HFFc6 (cell line): ENCODE measurements at places on chromosomes 1 and 21.
A peak's percentile ranks its signal among the peaks of the same experiment; 100 is the strongest.

- no peak overlapping the region for H3K4me3 ChIP-seq
- peaks cover 12% of the 10 kb centered on the region for H3K4me1 ChIP-seq
- peaks cover 15% of the 10 kb centered on the region for H3K36me3 ChIP-seq
- H3K27me3 ChIP-seq, result no peaks in the 10 kb centered on the region
These were observed 39.9 kb downstream of the ODF2L start for GRCh38 chr1:86356247-86356646.

DNA sequence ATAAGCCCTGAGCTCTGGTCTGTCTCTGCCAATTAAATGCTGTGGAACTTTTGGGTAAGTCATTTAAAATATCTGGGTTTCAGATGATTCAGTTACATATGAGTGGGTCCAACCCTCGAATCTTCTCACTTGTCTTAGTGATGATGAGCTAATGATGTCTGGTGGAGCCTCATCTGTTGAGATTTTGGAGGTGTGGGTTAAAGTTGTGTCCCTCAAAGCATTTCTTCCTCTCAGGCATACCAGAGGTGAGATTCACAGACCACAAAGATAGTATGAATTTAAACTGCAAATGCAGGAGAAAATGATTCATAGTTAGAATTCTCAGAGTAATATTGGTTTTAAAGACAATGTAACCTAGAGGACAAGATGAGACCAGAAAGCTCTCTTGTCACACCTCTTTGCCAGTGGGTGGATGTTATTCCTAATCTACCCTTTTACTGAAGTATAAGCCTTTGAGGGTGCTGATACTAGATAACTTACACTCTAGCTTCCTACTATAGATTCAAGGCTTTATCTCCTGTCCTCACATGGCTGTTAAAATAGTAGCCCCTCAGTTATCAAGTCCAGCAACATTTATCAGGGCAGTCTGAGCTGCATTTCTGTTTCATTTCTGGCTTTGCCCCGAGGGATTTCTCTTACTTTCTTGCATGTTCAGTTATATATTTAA, 90.7 kb downstream of the MT1HL1 start:
- peaks cover 25% of the 10 kb centered on the region for H3K4me1 ChIP-seq
- no peak overlapping the region for H3K27ac ChIP-seq
- H3K27me3 ChIP-seq, result peaks cover 6% of the 10 kb centered on the region
- no peak overlapping the region for H3K4me3 ChIP-seq

DNA sequence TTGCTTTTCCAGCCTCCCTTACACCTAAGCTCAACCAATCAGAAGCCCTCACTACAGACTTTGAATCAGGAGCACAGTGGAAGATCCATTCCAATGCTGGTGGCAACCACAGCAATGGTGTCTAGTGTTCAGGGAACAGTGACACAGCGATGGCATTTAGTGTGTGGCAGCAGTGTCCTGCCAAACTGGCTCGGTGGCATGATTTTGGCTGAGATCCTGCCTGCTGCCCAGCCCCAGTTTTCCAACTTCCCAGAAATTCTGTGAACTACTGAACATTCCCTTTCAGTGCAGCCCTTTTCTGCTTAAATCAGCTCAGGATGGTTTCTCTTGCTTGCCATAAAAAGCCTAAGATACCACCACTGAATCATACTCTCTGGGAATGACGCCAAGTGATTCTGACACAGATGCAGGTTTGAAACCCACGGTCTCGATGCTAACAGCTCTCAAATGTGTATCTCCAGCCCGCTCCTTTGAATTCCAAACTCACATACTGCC, 8.8 kb downstream of the ASAP3 start:
- peaks cover 52% of the 10 kb centered on the region for H3K4me1 ChIP-seq
- H3K4me3 ChIP-seq, result peak overlapping the region; percentile 43
- DNase-seq, result peak; percentile 94
- H3K27me3 ChIP-seq, result peaks cover 3% of the 10 kb centered on the region
- H3K36me3 ChIP-seq, result no peaks in the 10 kb centered on the region

- H3K27ac ChIP-seq, result no peak overlapping the region
- H3K36me3 ChIP-seq, result no peaks in the 10 kb centered on the region
- peaks cover 2% of the 10 kb centered on the region; the same call in 1 of the 2 replicates for H3K27me3 ChIP-seq
- no peak overlapping the region for H3K4me3 ChIP-seq
- peaks cover 7% of the 10 kb centered on the region for H3K4me1 ChIP-seq
- DNase-seq, result no peak
These were observed 5.1 kb upstream of the CDC42BPA start for GRCh38 chr1:227323171-227323966.

DNA sequence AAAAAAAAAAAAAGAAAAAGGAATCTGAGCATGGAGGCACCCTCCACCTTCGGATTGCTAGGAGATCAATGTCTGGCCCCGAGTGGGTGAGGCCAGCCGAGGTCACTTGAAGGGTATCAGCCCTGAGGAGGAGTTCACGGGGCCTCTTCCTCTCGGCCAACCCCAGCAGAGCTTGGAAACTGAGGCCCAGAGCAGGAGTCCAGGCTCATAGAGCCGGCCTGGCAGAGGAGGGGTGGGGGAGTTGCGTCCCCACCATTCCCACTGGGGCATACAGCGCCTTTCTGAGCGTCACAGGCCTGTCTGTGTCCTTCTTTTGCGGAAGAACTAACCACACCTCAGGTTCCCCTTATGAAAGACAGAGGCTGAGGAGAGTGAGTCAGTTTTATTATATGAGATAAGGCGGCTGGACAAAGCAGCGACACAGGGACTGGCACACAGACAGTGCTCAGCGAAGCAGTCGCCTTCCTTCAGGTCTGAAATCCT, 17.1 kb upstream of the EPHA2 start:
- peak; percentile 53 for DNase-seq
- H3K4me3 ChIP-seq, result peak overlapping the region; percentile 60
- no peaks in the 10 kb centered on the region for H3K36me3 ChIP-seq
- peaks cover 52% of the 10 kb centered on the region for H3K4me1 ChIP-seq
- peaks cover 4% of the 10 kb centered on the region; the same call in 1 of the 2 replicates for H3K27me3 ChIP-seq

- H3K4me1 ChIP-seq, result no peaks in the 10 kb centered on the region; the same call in 1 of the 2 replicates
- no peak overlapping the region for H3K4me3 ChIP-seq
- no peaks in the 10 kb centered on the region for H3K36me3 ChIP-seq
- DNase-seq, result no peak
- peaks cover 1% of the 10 kb centered on the region for H3K27me3 ChIP-seq
These were observed 54.1 kb upstream of the MUTYH start for GRCh38 chr1:45394342-45394741.

GRCh38 chr1:40980068-40980452, 564 bp downstream of the CTPS1 start:
- no peak for DNase-seq
- H3K36me3 ChIP-seq, result peaks cover 34% of the 10 kb centered on the region
- H3K4me1 ChIP-seq, result peaks cover 80% of the 10 kb centered on the region
- H3K27ac ChIP-seq, result peak overlapping the region; percentile 95

DNA sequence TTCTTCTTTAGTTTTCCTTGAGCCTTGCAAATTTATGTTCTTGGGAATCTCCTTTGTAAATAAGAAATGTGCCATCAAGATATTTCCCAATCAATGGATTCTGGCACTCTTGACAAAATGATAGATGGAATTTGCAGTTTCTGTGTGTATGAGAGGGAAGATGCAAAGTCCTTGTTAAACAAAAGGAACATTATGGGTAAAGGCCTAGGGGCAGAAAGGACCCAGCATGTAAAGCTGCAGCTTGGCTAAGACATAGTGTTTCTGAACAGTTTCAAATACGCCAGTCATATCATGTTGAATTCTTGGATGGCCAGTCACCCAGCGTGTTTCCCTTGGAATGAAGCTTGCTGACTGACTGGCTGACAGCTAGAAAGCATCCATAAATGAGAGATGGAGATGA, 210.8 kb downstream of the NFIA start:
- no peaks in the 10 kb centered on the region for H3K4me1 ChIP-seq
- no peak for DNase-seq
- no peaks in the 10 kb centered on the region for H3K36me3 ChIP-seq

DNA sequence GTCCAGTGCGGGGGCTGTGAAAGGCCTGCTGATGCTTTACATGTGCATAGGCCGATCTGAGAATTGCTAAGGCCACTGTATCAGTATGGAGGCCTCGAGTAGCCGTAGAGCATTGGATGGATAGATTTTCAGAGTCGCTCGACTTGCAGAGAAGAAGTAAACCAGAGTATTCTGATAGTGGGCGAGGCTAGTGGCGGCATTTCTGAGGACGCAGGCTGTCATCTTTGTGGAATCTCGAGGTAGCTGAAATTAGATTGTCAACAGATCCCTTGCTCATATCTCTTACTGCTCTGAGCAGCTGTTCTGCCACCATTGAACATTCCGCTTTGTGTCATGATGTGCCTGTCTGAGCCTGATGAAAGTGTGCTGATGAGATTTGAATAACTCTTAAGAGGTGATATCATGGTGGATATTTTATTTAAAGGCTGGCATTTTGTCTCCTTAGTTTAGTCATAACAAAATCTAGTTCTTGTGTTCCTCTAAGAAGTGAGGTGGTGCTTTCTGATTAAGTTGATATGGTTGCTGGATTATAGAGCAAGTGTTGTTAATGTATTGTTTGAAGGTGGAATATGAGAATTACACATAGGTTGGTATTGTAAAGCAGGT, 1.5 kb downstream of the KIF1B start:
- peak overlapping the region; percentile 88 for H3K4me3 ChIP-seq
- H3K27ac ChIP-seq, result peak overlapping the region; percentile 100
- H3K36me3 ChIP-seq, result peaks cover 14% of the 10 kb centered on the region
- H3K27me3 ChIP-seq, result no peaks in the 10 kb centered on the region; the same call in 1 of the 2 replicates
- peak; percentile 52 for DNase-seq

GRCh38 chr1:35442734-35443133, 114.5 kb downstream of the KIAA0319L start:
- no peak overlapping the region for H3K27ac ChIP-seq
- DNase-seq, result no peak
- peaks cover 2% of the 10 kb centered on the region for H3K27me3 ChIP-seq
- peaks cover 13% of the 10 kb centered on the region for H3K36me3 ChIP-seq

DNA sequence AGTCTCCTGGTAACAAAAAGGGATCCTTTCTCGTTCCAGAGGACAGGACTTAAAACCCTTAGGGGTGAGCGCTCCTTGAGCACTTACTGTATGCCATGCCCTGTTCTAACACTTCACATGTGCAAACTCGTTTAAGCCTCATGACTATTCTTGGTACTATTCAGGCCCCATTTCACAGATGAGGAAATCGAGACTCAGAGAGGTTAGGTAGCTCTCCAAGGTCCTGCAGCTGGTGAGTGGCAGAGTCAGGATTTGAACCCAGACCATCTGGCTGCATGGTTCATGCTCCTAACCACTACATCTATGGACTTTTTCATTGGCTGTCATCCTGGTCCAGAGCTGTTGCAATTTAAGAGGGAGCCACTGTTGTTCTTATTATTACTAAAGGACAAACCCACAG, 46.7 kb upstream of the WNT4 start:
- H3K36me3 ChIP-seq, result no peaks in the 10 kb centered on the region
- H3K27me3 ChIP-seq, result peaks cover 25% of the 10 kb centered on the region
- no peak overlapping the region for H3K4me3 ChIP-seq
- H3K27ac ChIP-seq, result no peak overlapping the region

DNA sequence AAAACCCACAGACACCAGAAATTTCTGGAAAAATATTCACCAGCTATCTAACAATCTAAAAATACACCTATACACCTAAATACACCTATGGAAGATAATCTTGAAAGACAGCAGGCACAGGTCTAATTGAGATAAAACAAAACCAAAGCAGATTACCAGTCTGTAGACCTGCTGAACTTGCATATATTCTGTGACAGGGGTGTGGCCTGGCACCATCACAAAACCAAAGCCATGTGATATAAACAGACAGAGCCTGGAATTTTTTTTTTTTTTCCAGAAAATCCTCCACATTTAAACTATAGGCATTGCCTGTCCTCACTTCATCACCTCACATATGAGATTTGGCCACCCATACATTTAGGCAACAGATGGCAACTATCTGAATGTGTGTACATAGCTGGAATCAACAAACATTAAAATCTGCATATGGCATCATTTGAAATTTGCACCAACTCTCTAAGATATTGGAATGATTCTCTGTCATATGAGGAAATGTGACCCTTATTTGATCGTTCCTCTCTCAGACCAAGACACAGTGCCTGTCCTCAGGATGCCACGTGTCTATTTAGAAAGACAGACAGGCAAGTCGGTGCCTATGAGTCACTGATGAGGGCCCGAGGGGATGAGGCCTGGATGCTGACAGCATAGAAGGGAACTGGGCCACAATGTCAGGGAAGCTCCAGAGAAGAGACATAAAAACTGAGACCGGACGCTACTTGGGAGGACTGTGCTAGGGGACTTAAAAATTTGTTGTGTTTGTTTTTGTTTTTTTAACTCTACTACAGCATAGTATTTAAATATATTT, 32.6 kb downstream of the NMNAT2 start:
- H3K27ac ChIP-seq, result no peak overlapping the region
- no peaks in the 10 kb centered on the region for H3K36me3 ChIP-seq
- DNase-seq, result no peak
- H3K27me3 ChIP-seq, result peaks cover 7% of the 10 kb centered on the region

DNA sequence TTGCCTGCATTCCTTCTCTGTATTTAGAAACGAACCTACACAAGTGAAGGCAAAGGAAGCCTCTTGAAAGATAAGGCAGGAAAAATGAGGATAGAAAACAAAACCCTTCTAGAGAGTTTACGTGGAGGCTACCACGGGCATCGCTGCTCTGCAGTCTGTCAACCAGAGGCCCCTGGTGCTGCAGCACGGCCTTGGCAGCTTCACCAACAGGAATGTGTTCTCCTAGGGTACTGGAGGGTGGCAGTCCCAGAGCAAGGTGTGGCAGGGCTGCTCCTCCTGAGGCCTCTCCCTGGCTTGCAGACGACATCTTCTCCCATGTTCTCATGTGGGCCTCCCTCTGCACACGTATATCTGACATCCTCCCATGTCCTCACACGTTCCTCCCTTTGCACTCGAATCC, 57.6 kb upstream of the SAMD11 start:
- H3K27me3 ChIP-seq, result peaks cover 36% of the 10 kb centered on the region
- H3K4me3 ChIP-seq, result no peak overlapping the region
- no peaks in the 10 kb centered on the region for H3K36me3 ChIP-seq
- peaks cover 12% of the 10 kb centered on the region for H3K4me1 ChIP-seq
- H3K27ac ChIP-seq, result no peak overlapping the region

GRCh38 chr1:209729436-209729835, 24.8 kb downstream of the HSD11B1 start:
- no peaks in the 10 kb centered on the region for H3K36me3 ChIP-seq
- H3K27ac ChIP-seq, result no peak overlapping the region
- DNase-seq, result no peak
- H3K4me1 ChIP-seq, result peaks cover 16% of the 10 kb centered on the region

DNA sequence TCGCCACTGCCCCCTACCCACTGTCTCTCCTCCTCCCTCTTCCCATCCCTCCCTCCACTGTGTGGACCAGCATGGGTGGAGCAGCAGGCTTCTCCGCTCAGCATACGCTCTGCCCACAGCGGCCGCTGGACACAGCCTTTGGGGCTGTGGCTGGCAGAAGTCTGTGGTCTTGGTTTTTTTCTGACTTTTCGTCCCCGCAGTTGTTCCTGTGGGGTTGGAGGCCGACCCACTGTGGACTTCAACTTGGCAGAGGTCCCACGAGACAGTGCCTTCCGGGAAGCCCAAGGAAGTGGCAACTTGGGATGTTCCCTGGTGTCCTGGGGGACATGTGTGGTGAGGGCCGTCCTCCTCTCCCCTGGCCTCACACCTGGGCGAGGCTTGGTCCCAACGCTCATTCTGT, 162.5 kb upstream of the C1orf174 start:
- no peak overlapping the region for H3K4me3 ChIP-seq
- H3K4me1 ChIP-seq, result no peaks in the 10 kb centered on the region
- H3K27me3 ChIP-seq, result peaks cover 1% of the 10 kb centered on the region; the same call in 1 of the 2 replicates
- no peaks in the 10 kb centered on the region for H3K36me3 ChIP-seq
- no peak overlapping the region for H3K27ac ChIP-seq
